ENCODE measurements at places on chromosomes 1 and 21.
A peak's percentile ranks its signal among the peaks of the same experiment; 100 is the strongest.

- DNase-seq = no peak
Measured at GRCh38 chr1:171530676-171531075, 45.3 kb downstream of the PRRC2C start.

DNA sequence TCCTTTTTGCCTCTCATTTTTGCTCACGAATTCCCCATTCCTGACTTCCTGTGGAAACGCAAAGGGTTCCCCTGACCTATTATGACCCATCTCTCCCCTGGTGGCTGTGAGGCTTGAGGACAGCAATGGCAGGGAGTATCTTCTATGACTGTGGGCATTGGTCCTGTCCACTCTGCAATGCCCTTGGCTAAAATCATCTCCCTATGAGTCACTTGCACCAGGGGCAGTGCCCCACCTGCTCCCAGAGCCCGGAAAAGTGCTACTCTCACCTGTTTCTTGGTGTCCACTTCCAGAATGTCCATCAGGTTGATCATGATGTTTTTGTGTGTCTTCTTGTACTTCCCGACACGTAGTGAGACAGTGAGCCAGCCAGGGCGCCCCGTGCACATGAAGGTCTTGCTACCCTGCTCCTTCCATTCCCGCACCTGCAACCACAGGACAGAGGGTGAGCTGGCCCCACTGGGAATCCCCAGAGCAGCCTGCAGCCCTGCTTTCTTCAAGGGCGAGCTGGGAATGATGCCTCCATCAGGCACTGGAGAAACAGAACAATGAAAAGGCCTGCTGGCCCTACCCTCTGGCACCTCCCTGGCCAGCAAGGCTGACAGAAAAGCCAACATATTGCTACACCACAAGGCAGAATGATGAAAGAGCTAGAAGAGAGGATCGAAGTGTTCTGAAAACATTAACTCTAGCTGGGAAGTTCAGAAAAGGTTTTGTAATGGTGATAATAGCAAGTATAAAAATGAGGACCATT is 3.5 kb downstream of the DHCR24 start:
- no peak for DNase-seq

GRCh38 chr1:30616759-30617158 is 106.6 kb downstream of the MATN1 start:
- DNase-seq = no peak

DNA sequence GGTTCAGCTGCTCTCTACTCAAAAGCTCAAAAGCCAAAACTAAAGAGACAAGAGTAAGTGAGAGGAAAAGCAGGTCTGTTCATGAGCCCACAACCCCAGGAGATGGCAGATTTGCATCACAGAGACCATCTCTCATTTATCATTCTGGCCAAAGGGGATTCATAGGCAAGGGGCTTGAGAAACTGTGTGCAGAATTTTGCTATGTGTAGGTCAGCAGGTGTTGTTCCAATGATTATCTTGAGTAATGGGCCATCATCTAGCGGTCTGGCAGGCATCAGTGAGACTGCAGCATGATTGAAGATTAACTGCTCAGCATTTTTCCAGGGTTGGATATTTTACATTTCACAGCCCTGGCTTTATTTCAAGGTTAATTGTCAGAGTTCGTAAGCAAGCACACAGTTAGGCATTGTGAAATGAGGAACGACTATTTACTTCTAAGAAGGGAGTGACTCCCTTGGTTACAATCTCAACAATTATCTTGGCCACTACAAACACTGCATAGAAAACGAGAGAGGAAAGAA is 1204.6 kb upstream of the TMPRSS15 start:
- no peak for DNase-seq

GRCh38 chr1:240148333-240148732 is 56.6 kb downstream of the FMN2 start:
- no peak for DNase-seq

DNA sequence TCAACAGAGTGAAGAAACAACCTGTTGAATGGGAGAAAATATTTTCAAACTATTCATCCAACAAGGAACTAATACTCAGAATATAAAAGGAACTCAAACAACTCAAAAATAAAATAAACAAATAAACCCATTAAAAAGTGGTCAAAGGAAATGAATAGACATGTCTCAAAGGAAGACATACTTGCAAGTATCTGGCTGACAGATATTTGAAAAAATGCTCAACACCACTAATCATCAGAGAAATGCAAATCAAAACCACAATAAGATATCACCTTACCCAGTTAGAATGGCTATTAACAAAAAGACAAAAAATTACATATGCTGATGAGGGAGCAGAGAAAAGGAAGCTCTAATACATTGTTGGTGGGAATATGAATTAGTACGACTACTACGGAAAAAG is 38.2 kb downstream of the TNFSF4 start:
- DNase-seq = no peak

- no peak for DNase-seq
Measured at GRCh38 chr1:159753386-159753785, 27.4 kb upstream of the DUSP23 start.

- DNase-seq = no peak
Measured at GRCh38 chr1:72891976-72892375, 609.6 kb upstream of the NEGR1 start.

- DNase-seq = no peak
Measured at GRCh38 chr1:174902531-174903099, 97.1 kb upstream of the CACYBP start.

- DNase-seq = no peak
Measured at GRCh38 chr1:229254910-229255541, 15.9 kb upstream of the RAB4A start.

DNA sequence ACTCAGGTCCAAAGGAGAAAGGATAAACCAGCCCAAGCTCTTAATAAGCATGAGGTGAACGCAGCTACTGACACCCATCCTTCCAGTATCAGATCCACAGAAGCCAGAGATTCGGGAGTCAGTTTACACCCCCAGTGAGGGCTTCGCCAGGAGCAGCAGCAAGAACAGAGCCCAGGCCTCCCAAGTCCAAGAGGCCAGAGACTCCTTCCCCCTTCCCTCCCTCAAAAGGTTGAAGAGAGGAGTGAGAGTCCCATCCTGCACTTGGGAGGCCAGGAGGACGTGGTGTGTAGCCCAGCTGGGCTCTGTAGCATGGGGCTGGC is 72.8 kb downstream of the MRPL37 start:
- DNase-seq = no peak

GRCh38 chr1:86992861-86993260 is 78.4 kb downstream of the HS2ST1 start:
- no peak for DNase-seq

- DNase-seq = no peak
Measured at GRCh38 chr1:156460525-156460924, 40.0 kb downstream of the MEF2D start.

DNA sequence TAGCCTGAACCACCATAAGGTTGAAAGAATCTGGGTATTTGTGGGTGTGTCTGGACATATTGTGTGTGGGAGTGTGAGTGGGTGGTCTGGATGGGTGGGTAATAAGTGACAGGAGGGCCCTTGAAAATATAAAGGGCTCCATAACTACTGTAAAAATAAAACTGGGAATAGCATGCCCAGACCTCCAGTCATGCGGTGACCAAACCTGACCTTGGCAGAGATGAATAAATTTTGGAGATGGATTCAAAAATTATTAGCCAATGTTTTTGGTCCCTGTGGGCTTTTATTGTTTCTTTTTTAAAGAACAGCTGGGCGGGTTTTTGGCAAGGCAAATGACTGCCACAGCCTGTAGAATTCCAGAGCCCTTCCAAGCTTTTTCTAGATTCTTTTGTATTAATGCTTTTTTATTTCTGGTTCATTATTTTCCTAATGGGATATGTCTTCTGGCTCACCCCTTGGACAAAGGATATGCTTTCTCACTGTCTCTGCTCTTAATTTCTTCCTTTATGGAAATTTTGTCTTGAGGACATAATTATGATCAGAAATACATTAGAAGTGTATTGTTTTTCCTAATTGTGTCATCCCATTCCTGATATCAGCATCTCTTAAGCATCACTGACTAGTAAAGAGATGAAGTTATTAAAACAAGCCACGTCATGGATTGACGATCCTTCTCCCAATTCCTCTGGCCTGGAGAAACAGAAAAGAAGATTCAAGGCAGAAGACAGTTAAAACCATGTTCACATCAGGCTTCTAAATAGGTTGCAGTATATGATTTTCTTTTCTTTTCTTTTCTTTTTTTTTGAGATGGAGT is 69.5 kb downstream of the NTMT2 start:
- DNase-seq = no peak

DNA sequence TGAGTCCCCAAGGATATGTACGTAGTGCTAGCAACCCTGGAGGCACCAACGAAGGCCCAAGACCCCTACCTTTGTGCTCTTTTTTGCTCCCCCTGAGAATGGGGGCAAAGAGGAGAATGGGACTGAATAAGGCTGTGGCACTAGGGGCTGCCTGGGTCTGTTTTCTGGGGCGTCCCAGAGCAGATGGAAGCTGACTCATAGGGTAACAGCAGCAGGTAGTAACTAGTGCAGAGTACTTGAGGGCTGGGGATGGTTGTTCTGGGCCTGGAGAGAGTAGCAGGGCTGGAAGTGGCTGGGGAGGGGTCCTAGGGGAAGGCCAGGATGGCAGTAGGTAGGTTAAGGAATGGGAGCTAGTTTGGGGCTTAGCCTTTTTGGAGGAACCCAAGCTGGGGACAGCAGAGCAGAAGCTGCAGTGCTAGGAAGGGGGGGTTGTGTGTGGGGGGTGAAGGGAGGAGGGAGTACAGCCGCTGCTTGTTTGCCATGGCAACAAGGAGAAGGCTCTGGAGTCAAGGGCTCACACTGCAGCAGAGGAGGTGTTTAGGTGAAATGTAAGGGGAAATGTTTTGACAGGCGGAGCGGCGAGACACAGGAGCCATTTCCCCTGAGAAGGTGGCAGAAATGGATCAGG is 1.8 kb downstream of the NCDN start:
- no peak for DNase-seq

DNA sequence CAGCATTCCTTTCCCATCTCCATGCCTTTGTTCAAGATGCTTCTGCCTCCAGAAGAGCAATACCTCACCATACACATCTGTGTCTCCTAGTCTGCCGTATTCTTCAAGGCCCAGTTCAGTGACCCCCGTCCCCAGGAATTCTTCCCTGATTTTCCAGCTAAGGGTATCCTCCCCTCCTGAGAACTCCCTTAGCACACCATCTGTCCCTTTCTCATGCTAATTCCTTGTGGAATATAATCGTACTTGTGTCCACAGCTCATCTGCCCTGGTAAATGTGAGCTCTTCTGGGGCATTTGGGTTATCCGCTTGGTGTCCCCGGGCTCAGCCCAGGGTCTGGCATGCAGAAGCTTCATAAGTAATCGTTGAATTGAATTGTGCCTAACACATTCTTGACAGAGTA is 40.9 kb downstream of the BEND5 start:
- DNase-seq = no peak

DNA sequence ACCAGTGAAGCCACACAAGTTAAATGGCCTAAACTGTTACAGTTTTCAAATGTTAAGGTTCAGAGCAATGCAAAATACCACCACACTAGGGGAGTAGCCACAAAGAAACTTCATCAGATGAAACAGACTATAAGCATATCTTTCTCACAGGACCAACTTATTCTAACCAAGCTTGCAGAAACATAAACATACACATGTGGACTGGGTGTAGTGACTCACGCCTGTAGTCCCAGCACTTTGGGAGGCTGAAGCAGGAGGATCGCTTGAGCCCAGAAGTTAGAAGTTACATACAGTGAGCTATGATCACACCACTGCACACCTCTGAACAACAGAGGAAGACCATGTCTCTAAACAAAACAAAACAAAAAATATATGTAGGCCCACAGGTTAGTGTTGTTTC is 17.3 kb downstream of the WDR47 start:
- DNase-seq = no peak

GRCh38 chr1:154557939-154558719 is at the start of gene UBE2Q1:
Gene UBE2Q1 (minus strand): TSS chr1:154558662. CDS start chr1:154558553, 109 bp downstream.
- DNase-seq = peak; percentile 6

GRCh38 chr1:25562101-25562927 is 18.9 kb downstream of the LDLRAP1 start:
- no peak for DNase-seq

DNA sequence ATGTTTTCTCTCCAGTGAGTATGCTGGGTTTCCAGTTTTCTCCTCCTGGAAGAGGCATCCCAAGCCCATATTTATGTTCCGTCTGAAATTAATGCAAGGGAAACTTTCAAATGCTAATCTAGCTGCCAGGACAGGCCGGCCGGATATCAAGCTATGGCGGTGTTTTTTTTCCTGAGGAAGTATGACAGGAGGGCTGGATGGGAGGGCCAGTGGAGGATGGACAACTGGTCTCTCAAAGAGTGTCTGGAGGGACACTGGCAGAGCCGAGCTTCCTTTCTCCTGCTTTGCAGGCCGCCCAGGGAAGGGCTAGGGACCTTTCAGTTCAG is 212.7 kb downstream of the TRABD2B start:
- no peak for DNase-seq

DNA sequence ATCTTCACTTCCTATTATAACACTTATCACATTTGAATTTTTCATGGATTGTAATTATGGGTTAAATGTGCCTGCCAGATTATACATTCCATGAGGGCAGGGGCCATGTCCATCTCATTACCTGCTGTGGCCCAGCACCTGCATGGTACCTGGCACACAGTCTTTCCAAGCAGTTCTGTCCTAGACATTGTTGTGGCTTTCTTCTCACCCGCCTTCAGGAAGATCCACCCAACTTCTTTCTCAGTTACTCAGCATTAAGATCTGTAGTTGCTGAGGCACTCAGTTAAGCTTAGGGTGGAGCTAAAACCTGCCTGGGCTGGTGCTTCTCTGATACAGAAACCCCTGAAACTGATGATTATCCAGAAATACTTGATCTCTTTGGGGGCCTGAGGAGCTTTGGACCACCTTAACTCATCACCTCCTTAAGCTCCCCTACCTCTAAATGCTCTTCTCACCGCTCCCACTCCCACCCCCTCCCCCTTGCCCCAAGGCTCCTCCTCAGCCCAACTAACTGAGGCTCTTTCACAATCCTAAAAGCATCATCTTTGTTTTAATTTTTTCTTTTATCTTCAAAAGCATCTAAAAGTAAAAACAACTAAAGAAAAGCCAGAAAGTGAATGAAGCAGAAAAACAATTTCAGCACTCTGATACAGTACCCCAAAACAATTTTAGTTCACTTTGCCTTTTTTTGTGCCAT is 190.6 kb downstream of the FGGY start:
- DNase-seq = no peak

DNA sequence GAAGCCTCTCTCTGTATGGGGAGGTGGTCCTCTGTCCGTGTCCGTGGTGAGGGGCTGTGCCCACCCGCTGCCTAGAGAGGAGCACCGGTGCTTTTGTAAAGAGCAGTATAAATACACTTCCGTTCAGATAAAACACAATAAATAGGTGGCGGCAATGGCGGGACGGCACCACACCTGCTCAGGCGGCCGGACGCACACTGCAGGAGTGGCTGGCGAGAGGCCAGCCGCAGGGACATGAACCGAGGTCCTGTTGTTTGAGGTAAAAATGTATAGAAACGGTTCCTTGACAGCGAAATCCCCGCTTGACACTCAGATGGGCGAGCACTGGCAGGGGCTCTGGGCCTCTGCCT is 40.8 kb downstream of the KRTAP10-1 start:
- DNase-seq = no peak

- no peak for DNase-seq
Measured at GRCh38 chr1:167428395-167428794, 89.9 kb downstream of the CD247 start.

DNA sequence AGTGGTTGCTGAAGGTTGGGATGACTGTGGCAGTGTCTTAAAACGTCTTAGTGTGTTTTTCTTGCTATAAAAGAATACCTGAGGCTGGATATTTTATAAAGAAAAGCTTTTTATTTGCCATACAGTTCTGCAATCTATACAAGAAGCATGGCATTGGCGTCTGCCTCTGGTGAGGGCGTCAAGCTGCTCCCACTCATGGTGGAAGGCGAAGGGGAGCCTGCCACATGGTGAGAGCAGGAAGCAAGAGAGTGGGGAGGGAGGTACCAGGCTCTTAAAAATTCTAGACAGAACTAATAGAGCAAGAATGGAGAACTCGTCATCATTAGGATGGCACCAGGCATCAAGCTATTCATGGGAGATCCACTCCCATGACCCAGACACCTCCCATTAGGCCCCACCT is 140.5 kb downstream of the CACNA1E start:
- DNase-seq = no peak
